Stimulated activated CD4-positive, alpha-beta T cell treated with anti-CD3 and anti-CD28 coated beads, Interleukin-15, amount 100 ng/mL, for 24 hours (primary cell): ENCODE measurements at places on chromosomes 11 and 22.

- no peak for DNase-seq
Observed at GRCh38 chr11:46553814-46554212, 40.0 kb downstream of the AMBRA1 start.

- DNase-seq, result no peak
Observed at GRCh38 chr11:44017443-44018126, 30.2 kb upstream of the ACCSL start.

- DNase-seq, result no peak
Observed at GRCh38 chr22:25492162-25492561, 72.3 kb upstream of the GRK3 start.

DNA sequence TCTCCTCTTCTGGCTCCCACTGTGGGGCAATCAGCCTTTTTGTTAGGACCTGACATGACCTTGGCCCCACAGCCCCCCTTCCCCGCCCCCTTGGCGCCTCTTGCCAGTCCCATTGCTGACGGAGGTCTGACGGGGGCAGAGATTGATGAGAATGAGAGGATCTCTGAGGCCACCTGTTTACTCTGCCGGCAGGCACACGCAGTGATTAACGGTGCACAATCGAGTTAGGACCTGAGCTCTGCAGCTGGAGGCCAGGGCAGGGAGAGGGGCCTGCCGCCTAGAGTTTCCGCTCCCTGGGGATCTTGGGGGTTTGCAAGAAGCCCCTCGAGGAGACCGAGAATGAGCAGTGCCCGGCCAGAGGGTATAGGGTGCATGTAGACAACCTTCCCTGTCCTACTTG is 6.8 kb upstream of the CHRM1 start:
- no peak for DNase-seq

GRCh38 chr11:129291546-129291945 is 84.1 kb upstream of the BARX2 start:
- DNase-seq, result no peak

- DNase-seq, result no peak
Observed at GRCh38 chr22:44807232-44807631, 54.9 kb downstream of the ARHGAP8 start.

GRCh38 chr11:68751331-68751856 is at the start of gene TESMIN:
TSS of gene TESMIN (minus strand) at chr11:68751520. CDS start at chr11:68750660, 860 bp downstream.
- DNase-seq, result peak; percentile 94

GRCh38 chr11:72954860-72955259 is 140.6 kb downstream of the ATG16L2 start:
- no peak for DNase-seq

DNA sequence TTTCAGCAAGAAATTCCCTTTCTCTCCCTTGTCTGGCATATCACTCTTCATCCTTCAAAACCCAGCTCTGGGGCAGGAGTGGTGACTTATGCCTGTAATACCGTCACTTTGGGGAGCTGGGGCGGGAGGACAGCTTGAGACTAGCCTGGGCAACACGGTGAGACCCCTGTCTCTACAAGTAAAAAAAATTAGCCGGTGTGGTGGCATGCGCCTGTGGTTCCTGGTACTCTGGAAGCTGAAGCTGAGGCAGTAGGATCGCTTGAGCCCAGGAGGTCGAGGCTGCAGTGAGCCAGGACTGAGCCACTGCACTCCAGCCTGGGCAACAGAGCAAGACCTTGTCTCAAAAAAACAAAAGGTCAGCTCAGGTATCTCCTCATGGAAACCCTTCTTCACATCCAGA is 1.4 kb upstream of the RCE1 start:
- no peak for DNase-seq

DNA sequence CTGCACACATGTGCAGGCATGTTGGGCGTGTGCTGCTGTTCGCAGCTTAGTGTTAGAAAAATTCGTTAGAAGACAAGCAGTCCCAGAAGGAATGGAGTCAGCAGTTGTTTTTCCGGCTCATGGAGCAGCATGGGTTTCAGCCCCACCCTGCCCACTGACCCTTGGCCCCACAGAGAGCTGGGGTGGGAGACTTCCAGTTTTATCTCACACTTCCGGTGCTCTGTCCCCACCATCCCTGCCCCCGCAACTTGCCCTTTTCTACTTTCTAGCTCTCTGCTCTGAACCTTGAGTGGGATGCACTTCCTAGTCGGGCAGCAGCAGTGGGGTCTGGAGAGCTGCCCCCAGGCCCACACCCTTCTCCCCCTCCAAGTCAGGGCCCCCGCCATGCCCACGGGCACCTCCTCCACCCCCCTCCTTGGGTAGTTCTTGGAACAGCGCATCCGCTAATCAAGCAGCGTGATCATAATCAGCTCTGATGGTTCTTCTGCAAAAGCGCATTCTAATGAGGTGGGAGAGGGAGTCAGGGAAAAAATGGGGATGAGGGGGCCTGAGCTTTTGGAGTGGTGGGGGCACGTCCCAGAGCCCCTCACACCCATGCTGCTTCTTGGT is 184.4 kb downstream of the CEP164 start:
- no peak for DNase-seq

DNA sequence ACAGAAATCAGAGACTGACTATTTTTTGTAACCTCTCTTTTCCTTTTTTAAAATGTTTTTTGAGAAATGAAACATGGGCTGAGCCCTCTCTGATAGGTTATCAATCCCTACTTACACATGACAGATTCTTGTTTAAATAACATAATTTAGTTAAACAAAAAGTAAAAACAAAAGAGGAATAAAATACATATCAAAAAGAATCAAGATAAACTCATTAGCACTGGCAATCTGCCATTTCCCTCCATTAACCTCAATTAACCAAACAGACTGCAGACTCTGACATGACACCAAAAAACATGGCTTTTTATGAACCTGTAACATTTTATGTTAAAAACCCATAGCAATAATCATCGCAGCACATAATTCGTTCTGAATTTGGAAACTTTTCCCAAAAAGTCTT is 284.4 kb upstream of the MTNR1B start:
- no peak for DNase-seq

DNA sequence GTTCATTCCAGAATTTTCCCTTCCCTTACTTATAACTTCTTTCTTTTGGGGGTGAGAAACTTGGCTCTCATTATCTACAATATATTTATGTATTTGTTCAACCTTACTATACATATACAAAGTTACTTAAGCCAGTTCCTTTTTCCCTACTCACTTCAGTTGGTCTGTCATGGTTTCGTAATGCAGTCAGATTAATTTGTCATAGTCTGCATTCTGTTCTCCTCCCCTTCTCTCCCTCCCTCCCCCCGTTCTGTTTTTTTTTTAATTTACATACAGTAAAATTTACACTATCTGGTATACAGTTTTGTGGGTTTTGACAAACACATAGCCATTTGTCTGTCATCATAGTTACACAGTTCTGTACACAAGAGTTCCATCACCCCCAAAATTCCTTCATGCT is 71.8 kb upstream of the ADORA2A start:
- no peak for DNase-seq

- peak; percentile 69 for DNase-seq
Observed at GRCh38 chr11:72736452-72737069, 15.6 kb downstream of the ARAP1 start.

- no peak for DNase-seq
Observed at GRCh38 chr11:112784323-112785073, 176.7 kb upstream of the NCAM1 start.

GRCh38 chr22:27903805-27904473 is 15.1 kb downstream of the PITPNB start:
- no peak for DNase-seq

GRCh38 chr22:23361676-23362075 is 181.4 kb downstream of the BCR start:
- no peak for DNase-seq

- DNase-seq, result no peak
Observed at GRCh38 chr11:108324587-108324986, 101.7 kb downstream of the ATM start.

- no peak for DNase-seq
Observed at GRCh38 chr11:128499613-128500253, 87.6 kb downstream of the ETS1 start.
